ENCODE measurements at places on chromosomes 13 and 19.

DNA sequence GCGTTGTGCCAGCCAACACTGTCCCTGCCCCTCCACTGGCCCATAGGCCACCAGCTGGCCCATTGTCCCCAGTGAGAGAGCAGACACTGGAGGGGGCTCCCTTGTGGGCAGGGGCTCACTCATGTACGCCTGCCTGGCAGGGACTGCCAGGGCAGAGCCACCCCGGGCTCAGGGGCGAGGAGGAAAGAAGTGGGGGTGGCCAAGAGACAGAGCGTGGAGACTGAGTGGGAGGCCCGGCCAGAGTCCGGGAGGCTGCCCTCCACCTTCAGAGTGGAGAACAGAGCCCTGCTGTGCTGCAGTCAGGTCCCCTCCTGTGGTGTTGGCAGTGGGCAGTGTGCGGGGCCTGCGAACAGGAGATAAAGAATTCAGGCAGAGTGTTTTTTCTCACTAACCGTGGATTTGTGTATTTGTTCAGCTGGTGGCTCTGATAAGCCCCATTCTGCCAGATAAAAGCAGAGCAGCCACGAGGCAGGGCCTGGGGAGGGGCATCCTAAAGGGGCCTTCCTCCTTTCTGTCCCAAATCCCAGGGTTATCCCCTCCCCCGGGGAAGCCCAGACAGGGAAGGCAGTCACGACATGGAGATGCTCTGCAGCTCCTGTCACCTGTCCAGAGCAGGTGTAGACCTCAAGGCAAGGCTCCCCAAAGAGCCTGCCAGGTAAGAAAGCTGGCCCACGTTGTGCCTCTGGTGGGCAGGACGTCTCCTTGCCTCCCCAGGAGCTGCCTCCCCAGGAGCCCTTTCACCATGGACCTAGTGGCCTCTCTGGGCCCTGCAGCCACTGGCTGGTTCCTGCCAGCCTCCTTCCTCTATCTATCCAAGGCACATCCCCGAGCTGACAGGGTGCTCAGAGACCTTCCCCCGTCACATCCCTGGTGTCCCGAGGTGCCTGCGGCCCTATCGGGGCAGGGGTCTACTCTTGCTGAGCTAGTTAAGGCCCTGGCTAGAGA is 33.0 kb downstream of the LYL1 start:
- DNase-seq: no peak

DNA sequence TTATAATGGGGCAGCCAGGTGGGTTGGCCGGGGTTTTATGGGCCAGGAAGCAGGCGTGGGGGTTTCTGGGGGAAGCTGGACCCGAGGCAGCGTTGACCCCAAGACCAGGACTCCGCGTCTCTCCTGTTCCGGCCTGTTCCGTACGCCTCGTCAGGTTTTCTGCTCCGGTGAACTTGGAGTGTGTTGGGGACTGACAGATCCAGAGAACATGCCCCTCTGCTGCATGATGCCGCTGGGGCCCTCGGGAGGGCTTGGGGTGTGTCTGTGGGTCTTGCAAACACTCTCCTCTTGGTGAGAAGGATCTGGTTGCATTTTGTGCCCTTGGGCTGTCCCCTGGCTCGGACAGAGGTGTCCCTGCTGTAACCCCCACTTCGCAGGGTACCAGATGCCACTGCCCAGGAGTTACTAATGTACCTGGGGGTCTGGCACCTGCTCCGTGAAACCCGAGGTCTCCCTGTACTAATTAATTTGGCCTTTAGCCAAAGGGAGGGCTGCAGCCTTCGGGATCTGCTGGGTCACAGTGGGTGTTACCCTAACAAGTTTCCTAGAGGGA is 15.6 kb downstream of the KDM4B start:
- no peak for DNase-seq

DNA sequence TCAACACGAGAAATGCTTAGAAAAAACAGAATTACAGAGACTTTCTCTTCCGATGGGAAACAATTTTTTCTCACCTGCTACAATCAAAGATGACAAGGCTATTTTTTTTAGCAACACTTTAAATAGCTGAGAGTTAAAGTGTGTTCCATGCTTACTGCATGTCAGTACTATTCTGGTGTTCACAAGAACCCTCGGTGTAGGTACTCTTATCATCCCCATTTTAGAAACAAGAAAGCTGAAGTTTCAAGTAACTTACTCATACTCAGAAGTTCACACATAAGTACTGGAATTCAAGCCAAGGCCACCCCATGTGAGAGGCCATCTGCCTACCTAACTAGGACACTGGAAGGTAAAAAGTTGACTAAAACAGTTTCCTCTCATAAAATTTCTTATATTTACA is 9.0 kb upstream of the TNFRSF19 start:
- no peak for DNase-seq

- DNase-seq: no peak
Observed at GRCh38 chr13:90032841-90033493, 1314.5 kb upstream of the MIR17HG start.

DNA sequence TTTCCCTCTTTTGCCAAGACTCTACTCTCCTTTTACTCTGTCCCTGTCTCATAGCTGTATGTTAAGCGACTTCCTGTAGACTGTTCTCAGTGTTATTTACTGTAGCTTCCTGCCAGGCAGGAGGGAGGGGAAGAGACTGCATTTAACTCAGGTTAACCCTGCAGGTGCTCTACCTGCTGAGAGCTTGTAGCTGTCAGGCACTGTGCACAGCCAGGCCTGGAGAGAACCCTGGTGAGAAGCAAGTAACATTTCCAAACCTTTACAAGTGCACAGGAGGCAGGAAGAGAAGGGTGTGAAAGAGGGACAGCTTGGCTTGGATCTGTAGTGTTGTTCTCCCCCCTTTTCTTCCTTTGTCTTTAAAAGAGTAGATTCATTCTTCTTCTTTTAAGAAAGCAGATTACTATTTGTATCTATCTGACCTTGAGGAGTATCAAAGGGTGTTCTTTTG is 167.1 kb downstream of the LMO7 start:
- no peak for DNase-seq

DNA sequence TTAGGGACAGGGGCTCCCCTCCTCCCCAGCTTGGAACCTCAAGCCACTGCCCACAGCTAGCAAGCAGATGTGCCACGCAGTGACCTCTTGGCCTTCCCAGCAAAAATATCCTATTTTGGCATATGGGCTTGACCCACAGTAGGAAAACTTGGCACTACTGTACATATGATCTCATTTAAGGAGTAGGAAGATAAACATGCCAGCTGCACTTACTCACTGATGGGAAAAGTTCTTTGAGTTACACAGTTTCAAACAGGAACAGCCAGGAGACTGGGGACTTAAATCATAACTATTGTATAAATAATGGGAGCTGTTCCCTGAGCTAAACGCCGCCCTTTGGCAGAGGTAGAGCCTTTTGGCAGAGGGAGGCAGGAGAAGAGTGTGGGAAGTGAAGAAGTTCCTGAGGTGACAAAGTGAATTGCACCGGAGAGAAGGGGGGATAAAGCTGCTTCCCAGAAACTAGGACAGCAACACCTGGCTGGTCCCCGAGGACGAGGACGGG is 6.1 kb downstream of the SACS start:
- DNase-seq: peak; percentile 93

- DNase-seq: no peak
Observed at GRCh38 chr13:105890509-105890908, 645.0 kb downstream of the EFNB2 start.

- DNase-seq: no peak
Observed at GRCh38 chr19:53086949-53087348, 16.3 kb downstream of the ZNF160 start.

- DNase-seq: peak; percentile 50
Observed at GRCh38 chr19:3175781-3176714, 2.5 kb upstream of the S1PR4 start.

DNA sequence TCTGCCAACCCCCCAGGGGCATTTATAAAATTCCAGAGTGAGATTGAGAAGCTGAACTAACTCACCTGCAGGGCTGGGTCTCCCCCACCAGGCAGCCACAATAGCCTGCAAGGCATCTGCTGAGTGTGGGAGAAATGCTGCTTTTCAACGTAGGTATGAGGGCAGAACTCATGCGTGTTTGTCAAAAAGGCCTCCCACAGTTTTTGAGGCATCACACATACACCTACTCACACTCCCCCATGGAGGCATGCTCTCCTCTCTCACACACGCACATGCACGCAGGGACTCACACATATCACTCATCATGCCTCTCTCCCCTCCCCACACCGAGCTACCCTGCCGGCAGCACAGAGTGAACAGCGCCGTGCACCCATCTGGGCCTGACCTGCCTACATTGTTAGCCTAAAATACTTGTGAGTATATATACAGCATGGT is 390.5 kb downstream of the FGF9 start:
- DNase-seq: no peak

- no peak for DNase-seq
Observed at GRCh38 chr19:30530751-30531150, 158.6 kb downstream of the ZNF536 start.

DNA sequence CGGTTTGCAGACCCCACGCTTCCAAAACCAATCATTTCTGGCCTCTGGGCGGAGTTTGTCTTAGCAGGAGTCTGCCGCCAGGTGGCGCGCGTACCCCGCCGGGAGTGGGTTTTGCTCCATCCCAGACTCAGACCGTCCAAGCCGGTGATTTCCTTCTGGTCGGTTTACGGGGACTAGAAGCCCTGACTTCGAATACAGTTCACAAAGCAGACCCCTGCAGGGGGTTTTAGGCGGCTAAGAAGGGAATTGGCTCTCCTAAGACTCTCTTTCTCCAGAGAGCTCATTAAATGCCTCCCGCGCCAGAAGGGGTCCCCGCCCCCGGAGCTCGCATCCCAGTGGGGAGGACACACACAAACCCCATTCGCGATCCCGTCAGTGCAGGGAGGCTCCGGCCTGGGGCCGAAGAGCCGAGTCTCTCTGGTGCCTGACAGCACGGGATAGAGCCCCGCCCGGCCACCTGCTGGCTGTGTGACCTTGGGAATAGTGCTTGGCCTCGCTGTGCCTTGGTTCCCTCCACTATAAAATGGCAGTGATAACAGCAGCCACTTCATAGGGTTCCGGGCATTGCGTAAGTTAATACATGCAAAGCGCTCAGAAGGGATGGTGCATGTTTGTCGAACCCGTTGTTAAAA is 8.6 kb upstream of the NUP62 start:
- no peak for DNase-seq

DNA sequence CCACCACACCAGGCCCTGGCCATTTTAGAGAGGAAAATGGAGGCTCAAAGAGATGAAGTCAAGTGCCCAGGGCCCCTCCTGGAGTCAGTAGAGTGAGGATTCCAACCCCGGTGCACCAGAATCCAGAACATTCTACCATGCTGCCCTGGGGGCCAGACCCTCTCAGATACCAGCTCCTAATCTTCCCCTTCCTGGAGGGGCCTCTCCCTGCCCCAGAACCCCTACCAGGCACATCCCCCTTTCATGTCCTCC is 11.1 kb downstream of the CAPN12 start:
- DNase-seq: no peak

DNA sequence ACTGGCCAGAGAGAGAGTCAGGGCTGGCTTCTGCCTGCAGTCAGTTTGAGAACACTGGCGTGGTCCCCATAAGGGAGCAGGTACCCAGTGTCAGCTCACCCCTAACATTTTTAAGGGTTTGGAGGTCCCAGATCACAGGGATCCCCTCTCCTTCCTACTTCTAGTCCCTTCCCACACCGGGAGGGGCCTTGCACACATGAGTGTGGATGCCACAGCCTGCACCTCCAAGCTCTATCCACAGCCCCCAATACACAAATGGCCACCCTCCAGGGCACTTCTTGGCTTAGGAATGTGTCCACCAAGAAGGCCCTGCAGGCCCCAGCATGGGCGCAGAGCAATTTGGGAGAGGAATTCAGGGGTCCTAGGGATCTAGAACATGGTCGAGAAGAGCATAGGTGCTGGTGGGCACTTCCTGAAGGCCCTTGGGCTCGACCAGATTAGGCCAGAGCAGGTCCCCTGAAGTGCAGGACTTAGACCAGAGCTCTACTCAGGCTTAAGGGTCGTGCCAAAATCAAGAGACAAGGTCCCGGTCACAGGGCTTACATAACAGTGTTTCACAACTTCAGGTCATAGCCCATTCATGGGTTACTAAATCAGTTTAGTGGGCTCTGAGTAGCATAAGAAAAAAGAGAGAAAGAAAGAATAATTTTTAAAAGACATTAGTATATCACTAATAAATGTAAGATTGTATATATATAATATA is 16.0 kb downstream of the FXYD5 start:
- no peak for DNase-seq

GRCh38 chr13:26486550-26486949 is 70.9 kb upstream of the WASF3 start:
- DNase-seq: no peak

- no peak for DNase-seq
Observed at GRCh38 chr19:31285744-31286143, 63.5 kb downstream of the TSHZ3 start.

DNA sequence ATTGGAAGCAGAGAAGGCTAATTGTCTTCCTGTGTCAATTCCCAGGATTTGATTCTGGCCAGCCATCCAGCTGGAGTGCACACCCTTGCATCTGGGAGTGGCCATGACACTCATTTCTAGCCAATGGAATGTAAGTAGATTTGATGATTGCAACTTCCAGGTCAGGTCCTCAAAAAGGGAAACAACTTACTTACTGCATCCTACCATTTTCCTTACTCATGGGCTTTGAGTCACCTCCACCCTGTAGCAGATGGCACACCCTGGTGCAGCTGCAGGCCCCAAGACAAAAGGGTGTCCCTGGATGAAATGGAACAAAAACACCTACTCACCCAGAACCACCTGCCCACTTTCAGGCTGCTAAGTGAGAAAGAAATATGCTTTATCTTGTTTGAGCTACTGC is 27.3 kb upstream of the MPHOSPH8 start:
- DNase-seq: no peak

DNA sequence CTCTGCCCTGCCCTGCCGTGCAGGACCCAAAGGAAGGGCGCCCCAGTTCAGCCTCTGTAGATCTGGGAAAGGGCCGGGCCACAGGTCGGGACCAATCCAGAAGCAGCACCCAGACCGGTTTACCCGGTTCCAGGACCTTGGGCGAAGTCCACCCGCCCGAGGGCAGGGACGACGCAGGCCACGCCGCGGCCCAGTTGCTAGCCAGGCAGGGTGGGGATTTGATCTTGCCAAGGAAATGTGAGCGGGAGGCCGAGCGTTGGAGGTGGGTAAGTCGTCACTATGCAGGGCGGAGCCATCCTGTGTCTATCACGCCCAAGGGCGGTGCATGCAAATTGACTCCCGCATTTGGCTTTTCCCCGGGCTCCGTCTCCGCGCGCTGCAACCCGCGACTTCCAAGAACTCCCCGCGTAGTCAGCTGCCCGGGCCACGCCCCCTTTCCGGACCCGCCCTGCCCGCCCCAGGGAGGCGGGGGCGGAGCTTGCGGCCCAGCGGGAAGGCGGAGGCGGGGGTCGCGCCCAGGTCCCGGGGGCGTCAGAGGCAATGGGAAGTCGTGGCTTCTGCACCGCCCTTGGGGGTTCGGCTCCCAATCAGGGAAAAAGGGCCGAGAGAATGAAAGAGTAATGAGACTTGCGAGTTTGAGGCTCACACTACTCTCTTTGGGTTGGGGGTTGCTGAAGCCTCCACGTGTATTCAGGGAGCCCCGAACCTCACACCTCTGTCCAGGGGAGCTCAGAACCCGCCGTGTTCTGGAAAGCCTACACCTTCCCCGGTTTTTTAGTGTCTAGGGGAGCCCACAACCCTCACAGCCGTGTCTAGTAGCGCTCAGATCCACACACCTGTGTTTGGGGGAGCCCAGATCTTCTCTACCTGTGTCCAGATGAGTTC is 12.8 kb downstream of the IER2 start:
- DNase-seq: peak; percentile 89

- no peak for DNase-seq
Observed at GRCh38 chr19:45322311-45322710, 364 bp downstream of the CKM start.

Measured in GM04503 (cell line).